Left renal pelvis (tissue), 4 donors: ENCODE measurements at places on chromosomes 4 and X.

DNA sequence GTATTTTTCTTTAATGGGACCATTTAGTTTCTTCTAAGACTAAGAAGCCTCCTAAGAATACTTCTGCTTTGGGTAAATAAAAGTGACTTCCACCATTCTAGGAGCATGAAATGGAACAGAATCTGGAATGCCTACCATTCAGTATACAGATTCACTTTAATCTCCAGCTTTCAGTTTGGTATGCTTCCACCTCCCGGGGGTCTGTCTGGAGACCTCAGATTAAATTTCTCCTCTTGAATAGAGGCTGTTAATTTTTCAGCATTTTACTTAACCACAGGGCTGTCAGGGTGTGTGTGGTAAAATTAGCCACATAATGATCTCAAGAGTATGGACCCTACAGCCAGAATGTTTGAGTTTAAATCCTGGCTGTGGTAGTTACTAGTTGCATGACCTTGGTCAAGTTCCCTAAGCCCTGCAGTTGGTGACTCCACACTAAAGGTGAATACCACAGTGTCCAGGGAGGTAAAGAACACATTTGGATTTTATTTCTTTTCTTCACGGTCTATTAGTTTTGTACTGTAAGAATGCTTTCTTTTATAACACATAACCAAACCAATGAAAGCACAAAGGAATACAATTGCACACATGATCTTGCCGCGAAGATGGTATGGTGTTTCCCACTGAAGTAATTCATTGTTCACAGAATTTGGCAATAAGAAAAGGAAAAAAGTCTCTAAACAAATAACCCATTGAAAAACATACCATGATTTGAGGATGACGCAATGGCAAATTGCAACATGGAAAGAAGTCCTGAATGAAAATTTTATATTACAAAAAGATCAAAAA is 37.3 kb upstream of the TRIM2 start:
- DNase-seq: no peak

- DNase-seq: no peak
Observed at GRCh38 chr4:6272863-6273660, 3.4 kb downstream of the WFS1 start.

- DNase-seq: no peak
Observed at GRCh38 chr4:159018062-159018629, 84.7 kb upstream of the RAPGEF2 start.

GRCh38 chrX:85303544-85303943 is 59.8 kb downstream of the ZNF711 start:
- DNase-seq: no peak

DNA sequence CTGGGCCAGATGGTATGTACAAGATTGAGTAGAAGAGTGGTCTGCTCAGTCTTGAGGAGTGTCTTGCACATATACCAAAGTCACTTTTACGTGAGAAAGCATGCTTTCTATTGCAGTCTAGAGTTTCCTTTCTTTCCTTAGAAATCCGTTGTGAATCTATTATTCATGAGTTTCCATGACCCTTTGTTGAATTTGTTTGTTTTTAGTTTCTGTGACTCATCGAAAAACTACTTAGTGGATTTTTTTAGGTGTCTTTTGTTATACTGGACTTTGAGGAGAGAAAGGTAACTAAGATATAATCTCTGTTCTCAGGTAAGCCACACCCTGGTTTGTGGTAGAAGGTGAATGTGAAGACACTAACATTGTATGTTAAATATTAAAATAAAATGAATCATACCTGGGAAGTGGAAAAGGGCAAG is 23.0 kb downstream of the GALNT7 start:
- DNase-seq: no peak

DNA sequence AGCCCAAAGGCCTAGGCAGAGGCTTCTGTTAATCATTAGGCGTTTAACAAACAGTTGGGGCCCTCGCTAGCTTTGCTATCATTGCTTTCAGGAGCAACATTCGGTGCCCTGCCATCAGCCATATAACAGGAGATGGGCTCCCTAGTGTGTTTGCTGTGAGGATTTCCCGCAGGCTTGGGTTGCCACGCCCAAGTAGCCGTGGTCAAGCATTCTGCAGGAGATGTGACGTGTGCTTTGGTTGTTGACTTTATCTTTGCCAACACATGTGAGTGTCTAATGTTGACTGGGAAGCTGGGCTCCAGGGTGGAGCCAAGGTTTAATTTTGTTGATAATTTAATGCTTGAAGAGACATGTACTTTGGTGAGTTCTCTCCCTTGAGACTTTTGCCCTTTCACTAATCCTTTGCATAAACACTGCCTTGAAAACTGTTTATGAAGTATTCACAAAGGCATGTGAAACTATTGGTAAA is 184.6 kb upstream of the KIT start:
- no peak for DNase-seq

DNA sequence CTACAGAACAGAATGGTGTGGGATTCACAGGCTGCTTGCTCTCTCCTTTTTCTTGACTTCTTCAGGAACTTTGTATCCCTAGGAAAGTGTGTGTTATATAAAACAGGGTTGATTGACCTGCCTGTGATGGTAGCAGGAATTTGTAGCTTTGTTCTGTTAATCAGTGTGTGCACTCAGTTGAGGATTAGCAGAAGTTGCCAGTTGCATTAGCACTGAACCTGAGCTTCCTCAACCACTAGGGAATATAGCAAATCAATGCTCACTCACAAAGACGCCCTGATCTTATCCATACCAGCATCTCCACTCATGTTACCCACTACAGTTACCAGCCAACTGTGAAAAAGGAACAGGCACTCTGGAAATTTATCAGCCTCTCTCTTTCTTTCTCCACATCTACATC is 319.1 kb upstream of the EMCN start:
- DNase-seq: no peak

DNA sequence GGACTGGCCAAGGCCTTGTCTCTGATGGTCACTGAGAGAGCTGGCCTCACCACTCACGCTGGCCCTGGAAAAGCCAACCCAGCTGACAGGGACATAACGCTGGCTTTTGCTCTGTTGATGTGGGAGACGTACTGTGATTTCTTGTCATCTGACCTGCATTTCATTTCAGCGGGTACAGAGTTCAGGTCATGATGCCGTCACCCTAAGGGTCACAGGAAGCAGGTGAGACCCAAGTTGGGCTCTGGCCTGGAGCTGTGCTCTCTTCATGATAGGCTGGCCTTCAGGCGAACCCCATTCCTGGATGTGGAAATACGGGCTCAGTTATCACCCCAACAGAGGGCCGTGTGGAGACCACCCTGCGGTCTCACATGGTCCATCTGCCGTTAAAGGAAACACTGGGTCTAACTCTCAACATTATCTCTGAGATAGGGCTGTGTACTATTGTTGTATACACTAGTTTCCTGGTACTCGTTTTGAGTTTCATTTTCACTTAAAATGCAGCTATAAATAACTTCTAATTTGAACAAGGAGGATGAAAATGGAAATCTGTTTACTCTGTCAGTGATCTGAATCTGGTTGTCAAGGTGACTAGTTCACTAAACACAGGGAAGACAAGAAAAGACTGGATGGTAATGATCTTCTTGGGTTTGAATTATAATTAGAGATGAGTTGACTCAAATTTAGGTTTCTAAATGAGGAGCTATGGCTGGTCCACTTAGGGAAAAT is 89.1 kb downstream of the TBC1D9 start:
- DNase-seq: no peak

- DNase-seq: no peak
Observed at GRCh38 chr4:74042681-74043080, 4.2 kb upstream of the CXCL3 start.

DNA sequence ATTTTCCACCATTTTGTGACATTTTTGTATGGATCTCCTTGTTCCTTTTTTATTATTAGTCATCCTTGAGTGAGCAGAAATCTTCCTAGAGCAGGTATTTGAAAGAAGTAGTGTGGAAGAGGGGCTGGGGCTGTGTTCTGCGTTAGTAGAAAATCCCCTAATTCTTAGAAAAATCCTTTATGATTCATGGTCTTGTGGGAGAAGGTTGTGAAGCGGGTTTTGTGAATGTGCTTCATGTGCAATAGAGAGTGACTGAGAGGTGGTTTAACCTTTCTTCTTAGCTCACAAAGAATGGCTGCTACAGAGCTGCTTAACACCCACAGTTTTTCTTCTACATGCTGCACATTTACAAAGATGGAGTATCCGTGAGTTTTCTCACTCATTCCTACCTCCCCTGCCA is 220.5 kb downstream of the IDS start:
- no peak for DNase-seq

DNA sequence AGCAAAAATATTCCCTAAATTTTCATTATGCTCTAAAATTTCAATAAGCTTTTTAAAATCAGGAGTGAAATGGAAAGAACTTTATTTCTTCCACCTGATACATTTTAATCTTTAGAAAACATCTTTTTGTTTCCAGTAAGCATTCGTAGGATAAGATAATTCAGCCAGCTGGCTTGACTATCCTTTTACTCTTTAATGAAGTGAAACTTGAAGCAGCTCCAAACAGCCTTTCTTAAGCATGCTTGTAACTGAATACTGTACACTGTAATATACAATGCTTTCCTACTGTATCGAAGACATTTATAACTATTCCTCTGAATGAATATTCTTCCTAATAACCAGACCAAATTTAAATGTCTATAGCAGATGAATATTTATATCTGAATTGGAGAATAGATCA is 98.8 kb downstream of the KLHL4 start:
- DNase-seq: no peak
